ENCODE measurements at places on chromosomes 5 and 9.

DNA sequence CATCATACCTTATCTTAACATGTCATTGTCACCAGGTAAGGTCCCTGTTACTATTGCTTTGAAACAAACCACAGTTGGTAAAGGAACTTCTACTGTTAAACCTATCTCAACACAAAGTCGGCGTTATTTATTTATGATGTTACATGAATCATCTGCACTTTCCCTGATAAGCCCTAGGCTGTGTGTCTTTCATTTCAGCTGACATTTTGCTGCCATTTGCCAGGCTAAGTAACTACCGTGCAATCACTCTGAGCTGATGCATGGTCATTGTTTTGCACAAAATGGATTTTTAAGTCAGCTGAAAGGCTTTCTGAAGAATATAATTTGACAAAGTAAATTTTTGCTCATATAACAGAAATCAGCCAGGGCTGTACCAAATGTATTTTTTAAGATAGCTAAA, 546.5 kb downstream of the ZNF608 start:
- no peak for DNase-seq

- no peak for DNase-seq
These were observed 616.4 kb upstream of the NUDT12 start for GRCh38 chr5:104178829-104179456.

DNA sequence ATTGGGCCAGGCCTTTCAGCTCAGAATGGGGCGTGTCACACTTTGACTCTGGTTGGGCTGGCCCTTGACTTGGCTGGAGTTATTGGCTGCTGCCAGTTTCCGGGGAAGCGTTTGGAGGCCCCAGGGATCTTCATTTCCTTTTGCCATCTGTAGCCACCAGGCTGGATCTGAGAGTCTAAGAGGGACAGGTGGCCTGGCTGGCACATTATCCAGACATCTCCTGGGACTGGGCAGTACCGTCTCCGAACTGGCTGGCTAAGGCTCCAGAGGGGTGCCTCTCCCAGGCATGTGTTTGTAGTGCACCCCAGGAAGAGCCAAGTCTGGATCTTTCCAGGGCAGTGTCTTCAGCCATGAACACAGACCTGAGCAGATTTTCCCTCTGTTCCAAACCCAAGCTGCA, 9.7 kb upstream of the JADE2 start:
- DNase-seq: no peak

DNA sequence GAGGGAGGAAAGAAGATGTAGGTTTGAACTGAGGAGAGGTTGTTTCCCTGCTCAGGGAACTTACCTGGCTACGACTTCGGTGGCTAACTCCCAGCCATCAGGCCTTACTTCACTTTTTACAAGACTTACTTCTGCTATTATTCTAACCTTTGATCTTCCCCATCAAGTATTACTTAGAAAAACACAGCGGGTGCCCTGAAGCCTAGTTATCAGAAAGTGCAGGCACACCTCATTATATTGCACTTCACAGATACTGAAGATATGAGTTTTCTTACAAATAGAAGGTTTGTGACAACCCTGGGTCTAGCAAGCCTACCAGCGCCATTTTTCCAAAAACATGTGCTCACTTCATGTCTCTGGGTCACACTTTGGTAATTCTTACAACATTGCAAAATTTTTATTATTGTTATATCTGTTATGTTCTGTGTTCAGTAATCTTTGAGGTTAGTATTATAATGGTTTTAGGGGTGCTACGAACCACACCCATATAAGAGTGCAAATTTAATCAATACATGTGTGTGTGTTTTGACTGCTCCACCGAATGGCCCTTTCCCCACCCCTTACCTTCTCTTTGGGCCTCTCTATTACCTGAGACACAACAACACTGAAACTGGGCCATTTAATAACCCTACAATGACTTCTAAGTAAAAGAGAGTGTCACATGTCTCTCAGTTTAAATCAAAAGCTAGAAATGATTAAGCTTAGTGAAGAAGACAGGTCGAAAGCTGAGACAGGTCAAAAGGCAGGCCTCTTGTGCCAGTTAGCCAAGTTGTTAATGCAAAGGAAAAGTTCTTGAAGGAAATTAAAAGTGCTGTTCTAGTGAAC, 2102.7 kb upstream of the WWC1 start:
- no peak for DNase-seq

DNA sequence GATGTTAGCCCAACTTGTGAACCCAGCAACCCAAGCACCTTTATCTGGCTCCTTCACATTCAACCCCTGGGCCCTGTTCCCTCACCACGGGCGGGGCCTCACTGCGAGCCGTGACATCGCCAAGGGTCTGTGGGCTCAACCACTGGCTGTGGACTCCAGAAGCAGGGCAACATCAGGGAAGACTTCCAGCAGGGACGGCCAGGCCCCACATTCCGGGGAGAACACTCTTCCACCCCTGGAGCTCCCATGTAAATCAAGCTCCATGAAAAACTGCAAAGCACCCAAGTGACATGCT, 175.3 kb downstream of the ERCC6L2 start:
- no peak for DNase-seq

DNA sequence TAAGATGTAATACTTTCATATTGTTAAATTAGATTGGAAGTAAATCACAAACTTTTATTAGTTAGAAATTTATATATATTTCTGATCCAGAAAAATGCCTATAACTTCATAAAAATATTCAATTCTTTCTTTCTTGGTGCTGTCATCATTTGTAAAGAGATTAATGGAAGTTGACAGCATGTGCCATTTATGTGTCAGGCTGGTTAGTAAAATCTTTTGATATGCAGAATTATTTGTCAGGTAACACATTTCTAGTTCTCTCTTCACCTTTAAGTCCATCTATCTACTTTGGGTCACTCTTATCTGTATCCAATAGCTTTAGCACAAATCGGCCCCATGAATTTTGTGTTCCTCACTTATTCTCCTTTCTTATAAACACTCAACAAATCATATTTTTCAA, 102.9 kb downstream of the ISL1 start:
- DNase-seq: no peak

- no peak for DNase-seq
These were observed 30.8 kb upstream of the REEP2 start for GRCh38 chr5:138408023-138408422.

DNA sequence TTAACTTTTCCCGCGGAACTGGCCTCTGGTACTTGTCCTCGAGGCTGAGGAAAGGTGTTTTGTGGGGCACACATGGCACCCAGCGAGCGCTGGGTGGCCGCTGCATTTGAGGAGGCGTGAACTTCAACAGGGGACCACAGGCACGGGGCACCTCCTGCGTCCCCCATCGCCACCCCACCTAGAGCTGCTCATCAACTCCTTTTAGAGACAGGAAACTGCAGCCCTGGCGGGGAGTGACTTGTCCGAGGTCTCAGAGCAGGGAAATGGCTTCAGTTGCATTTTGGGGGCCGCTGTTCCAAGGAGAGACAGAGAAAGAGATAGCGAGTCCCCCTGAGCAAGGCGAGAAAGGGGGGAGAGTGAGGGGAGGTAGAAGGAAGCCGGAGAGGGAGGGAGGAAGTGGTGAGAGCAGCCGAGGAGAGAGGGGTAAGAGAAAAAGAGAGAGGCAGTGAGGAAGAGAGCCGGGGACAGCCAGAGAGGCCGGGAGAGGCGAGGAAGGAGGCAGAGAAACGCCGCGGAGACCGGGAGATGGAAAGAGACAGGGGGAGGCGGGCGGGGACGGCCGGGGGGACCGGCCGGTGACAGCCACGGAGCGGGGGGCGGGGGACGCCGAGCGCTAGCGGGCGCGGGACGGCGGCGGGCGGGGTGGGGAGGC, 12.5 kb upstream of the LHX2 start:
- no peak for DNase-seq

DNA sequence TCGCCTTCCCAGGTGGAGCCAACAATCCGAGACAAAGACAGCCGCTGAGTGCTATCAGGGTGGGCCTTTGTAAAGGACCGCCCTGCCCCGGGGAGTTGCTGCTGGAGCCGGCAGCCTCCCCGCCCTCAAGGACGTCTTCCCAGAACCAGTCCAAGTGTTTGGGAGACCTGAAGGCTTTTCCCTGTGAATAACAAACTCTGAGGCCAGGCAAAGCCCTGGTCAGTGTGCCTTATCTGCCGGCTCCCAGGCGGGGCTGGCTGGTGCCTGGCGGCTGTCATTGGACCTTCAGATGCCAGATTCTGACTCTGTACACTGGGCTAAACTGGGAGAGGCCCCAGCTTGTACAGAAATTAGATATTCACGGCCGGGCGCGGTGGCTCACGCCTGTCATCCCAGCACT, 2.1 kb downstream of the SLC9A3 start:
- DNase-seq: no peak

DNA sequence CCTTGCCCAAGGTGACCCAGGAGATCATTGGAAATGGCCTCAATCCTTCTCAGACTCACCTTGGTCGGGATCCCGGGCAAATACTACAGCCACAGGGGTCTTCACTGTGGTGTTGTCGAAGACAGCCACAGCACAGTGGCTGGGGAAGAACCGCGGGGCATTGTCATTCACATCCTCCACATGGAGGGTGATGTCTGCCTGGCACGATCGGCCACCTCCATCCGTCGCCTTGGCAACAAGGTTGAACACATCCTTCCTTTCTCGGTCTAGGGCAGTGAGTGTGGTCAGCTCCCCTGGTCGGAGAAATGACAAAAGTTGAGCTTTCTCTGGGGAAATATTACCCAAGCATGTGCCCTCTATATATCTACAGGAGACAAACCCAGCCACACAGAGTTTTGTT, 56.8 kb downstream of the FAT2 start:
- no peak for DNase-seq

- DNase-seq: no peak
These were observed 53.2 kb downstream of the GALNT10 start for GRCh38 chr5:154243736-154244135.

- no peak for DNase-seq
These were observed 148.7 kb upstream of the SLC12A2 start for GRCh38 chr5:127934791-127935256.

DNA sequence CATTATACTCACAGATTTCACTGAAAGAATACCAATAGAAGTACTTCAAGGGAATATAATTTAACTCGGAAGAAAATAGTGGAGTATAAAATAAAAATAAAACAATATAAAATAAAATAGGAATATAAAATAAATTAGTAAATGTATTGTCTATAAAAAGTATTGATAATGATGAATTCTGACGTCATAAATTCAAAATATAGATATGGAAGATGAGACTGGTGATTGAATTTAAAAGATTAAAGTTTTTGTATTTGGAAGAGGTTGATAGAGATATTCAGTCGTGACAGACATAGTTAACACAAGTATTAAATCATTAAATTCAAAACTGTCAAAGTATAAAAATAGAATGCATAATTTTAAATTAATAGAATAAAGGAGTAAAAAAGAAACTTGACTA, 964.9 kb upstream of the C9orf72 start:
- no peak for DNase-seq

GRCh38 chr9:116147821-116148220, 5.8 kb upstream of the PAPPA start:
- no peak for DNase-seq

DNA sequence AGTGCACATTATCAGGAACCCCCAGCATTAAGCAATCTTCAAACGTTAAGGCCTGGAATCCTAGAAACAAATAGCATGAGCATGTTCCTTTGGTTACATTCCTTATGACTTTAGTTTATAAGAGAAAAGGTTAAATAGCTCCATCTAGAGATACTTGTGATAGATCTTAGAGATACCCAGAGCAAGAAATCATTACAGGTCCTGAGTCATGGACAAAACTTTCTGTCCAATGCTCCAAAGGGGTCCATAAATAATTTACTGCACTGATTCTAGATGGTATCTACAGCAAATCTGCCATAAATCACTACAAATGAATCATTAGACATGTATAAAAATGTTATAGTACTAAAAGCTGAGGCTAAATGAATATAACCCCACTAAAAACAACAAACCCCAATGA, 139.6 kb downstream of the HTR1A start:
- no peak for DNase-seq

GRCh38 chr9:106751681-106752080, 111.3 kb upstream of the ZNF462 start:
- no peak for DNase-seq

DNA sequence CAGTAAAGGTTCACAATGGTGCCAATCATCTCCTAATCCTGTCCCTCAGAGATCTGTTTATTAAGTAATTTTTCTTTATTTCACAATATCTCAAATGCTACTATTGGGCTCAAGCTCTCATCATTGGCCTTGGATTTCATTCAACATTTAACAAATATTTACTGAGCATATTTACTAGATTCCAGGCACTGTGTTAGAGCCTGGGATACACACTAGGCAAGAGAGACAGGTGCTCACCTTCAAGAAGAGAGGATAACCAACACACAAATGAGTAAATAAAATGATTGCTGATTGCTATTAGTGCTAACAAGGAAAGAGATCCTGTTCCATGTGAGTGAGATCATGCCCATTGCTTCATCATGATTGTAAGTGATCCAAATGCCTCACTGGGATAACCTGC, 27.4 kb downstream of the PPP2R2B start:
- no peak for DNase-seq

GRCh38 chr5:35902046-35902672, 36.3 kb downstream of the CAPSL start:
- no peak for DNase-seq

GRCh38 chr5:100682625-100683024, 147.5 kb downstream of the FAM174A start:
- no peak for DNase-seq

DNA sequence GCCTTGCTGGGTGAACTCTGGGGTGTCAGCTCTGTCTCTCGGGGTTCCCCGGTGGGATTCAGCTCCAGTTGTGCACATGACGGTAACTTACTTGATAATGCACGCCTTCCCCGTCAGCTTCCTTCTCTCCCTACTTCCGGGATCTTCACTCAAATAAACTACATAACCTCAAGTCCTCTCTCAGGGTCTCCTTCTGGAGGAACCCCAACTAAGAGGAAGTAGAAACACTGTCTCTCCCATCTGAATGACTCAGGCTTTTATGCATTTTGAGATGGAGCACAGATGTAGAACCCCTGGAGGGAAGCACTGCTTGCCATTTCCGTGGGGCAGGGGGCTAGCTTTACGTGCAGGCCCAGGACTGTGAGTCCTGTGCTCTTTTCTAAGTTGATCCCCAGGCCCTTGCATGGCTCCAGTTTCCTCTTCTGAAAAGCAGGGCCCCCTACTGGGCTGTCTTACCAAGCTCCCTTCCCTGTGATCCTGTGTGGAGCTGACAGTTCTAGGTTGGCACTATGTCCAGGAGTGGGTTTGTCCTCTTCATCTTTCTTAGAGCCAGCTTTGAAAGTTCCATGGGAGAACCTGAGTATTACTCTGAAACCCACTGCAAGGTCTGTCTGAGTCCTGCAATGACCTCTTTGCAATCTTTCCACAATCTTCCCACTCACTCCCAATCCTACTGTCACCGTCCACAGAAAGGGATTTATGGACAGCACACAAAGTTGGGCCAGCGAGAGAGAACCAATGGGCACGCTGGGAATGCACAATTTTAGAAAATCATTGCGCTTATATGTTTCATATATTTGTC, 17.7 kb downstream of the S1PR3 start:
- DNase-seq: no peak

All from activated CD8-positive, alpha-beta memory T cell treated with anti-CD3 and anti-CD28 coated beads for 4 hours (primary cell).